ENCODE measurements at places on chromosomes 12 and 14.

DNA sequence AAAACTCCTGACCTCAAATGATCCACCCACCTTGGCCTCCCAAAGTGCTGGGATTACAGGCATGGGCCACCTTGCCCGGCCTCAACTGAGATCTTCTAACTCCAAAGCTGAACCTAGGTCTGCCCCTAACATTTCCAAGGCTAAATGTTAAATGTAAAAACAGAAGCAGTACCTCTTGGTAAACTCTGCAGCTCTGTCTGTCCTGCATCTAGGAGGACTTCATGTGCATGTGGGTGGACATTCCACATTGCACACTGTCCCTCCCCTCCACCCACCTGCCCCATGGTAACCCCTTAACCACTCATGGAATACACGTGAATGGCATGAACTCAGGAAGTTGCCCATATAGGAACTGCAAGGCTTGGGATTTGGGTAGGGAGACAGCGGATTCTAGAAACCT is 33.1 kb downstream of the SNX6 start:
- DNase-seq, result no peak

DNA sequence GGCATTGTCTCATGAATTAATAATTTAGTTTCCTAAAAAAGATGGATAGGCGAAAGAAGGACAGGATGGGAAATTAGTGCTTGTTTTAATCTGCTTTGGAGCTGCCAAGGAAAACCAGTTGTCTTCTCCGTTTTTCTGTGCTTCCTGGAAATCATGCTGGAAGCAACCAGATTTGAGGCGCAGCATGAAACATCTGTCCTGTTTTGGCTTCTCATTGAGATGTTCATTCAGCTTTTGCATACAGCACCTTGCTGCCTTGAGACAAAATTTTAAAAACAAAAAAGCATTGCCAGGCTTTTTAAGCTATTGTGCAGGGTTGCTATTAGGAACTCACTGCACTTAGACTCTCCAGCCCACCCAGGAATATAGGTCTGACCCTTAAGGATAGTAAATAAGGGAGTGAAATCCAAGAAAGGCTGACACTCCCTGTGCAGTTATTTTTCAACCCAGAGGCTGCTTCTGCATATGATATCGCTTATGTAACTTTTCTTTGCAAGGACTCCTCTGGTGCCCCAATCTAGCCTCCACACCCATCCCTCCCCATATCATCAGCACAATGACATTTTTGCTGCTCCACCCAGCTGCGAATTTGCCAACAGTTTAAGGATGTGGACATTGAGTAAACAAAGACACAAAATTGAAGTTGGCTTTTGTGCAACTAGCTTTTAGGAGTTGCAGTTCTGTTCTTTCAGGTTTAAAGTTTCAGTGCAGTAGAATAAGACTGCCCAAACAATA is 46.9 kb upstream of the MDM1 start:
- no peak for DNase-seq

DNA sequence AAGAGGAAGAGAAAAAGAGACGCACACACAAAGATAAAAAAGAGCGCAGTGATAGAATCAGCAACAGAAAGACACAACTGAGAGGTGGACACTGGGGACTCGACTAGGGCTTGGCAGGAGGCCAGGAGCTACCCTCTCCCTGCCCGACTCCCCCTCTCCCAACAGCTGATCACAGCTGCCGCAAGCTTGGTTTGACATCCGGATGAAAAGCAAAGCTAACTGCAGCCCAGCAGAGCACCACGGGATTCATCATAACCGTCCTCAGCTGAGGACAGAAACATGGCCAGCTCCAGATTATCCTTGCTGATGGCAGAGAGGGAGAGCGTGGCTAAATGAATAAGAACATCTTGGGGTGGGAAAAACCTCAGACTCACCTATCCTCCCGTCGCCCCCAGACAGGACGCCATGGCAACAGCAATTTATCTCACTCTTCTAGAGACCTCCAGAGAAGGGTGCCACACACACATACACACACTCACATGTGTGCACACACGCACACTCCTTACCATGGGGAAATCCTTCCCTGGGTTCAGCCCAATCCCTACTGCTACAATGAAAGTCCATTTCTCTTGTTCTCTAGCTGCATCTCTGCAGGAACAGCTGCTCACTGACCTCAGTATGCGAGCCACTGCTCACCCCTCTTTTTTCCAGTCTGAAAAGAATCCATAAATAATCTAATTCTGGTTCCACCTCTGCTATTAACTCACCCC is 135.3 kb downstream of the NTF3 start:
- no peak for DNase-seq

GRCh38 chr12:69007855-69008351 is 74.9 kb upstream of the CPM start:
- DNase-seq, result no peak
